Stimulated activated CD4-positive, alpha-beta T cell treated with anti-CD3 and anti-CD28 coated beads, Interleukin-4, amount 100 ng/mL, for 1 hour (primary cell): ENCODE measurements at places on chromosomes 6 and 20.

DNA sequence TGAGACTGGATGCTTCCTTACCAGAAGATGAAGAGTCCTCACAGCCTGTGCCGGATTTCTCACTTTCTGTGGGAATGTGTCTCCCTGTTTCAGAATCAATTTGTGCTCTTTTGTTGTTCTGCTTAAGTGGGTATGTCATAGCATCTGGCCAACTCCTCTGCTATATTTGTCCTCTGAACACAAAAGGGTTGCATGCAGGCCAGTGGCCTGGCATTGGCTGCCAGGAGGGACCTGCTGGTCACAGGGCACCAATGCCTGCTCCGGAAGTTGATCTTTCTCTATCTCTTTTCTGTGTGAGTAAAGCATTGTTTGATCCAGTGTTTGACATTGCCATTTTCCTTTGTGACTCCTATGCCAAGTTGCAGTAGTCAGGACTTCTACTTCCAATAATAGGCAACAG, 47.8 kb downstream of the JARID2 start:
- no peak for DNase-seq

DNA sequence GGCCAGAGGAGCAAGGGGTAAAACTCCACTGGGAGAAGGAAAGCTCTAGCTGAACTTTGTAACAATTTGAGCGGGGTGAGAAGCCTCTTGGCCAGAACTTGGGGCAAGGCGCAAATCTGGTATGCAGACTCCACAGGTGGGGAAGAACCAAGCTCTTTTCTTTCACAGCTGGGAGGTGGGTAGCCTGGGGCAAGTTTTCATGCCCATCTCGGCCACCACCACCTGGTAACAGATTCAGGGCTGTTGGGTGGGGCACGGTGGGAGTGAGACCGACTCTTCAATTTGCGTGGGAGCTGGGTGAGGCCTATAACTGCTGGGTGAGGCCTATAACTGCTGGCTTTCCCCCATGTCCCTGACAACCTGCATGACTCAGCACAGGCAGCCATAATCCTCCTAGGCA, 37.5 kb downstream of the SDHAF4 start:
- no peak for DNase-seq

DNA sequence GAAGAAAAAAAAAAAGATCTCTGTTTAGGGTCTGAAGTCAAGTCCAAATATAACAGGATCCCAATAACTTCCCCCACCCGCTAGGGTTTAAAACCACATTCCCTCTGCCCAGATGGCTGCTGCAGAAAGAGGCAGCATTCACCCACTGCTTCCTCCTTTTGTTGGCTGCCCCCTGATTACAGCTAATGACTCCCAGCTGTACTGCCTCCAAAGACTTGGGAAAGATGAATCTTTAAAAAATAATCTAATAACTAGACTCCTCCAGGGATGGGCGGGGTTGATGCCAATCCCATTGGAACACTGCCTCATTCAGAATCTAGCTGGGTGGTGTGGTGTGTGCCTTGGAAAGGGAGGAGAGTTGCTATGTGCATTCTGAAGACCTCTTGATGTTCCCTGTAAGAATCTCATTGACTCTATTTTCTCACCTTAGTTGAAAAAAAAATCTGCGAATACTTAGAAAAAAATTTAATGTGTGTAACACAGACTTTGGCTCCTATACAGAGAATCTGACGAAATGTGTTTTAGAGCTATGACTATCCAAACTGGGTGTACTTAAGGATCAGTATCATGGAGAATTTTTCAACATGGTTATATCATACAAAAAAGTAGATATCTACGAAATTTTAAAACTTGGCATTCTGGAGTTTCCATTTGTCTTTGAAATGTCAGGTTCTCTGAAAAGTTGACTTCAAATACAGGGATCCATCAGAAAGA, 174.0 kb downstream of the RNF144B start:
- no peak for DNase-seq

DNA sequence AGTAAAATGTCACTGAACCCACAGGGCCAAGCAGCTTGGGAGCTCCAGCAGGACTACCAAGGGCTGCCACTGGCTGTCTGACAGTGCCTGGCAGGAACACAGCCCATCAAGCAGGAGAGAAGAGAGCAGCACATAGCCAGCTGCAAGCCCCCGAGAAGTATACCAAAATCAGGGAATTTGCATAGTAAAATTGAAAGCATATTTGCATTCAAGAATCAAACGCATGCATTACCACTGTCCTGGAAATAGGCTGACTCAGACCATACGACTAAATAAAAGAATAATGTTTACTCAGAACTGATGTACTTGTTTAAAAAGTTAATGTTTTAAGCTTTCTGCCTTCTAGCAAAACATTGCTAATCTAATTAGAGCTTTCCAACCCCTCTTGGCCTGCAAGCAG, 298.1 kb downstream of the TFAP2B start:
- no peak for DNase-seq

DNA sequence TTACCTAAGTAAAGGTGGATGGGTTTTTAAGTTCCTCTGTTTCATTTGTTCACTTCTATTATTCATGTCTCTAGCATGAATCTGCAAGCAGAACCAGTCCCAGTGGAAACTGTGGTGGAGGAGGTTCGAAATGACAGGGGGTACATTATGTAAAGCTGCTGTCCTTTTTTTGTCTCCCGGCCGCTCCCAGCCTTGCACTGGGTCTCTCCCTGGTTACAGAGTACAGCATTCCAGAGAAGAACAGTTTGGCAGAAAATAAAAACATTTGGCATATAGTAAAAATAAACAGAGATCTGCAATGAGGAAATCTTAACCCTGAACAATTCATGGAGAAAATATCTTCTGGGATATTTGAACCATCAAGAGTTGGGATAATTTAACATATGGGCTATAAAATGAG, 34.6 kb upstream of the TAGAP start:
- DNase-seq = no peak

DNA sequence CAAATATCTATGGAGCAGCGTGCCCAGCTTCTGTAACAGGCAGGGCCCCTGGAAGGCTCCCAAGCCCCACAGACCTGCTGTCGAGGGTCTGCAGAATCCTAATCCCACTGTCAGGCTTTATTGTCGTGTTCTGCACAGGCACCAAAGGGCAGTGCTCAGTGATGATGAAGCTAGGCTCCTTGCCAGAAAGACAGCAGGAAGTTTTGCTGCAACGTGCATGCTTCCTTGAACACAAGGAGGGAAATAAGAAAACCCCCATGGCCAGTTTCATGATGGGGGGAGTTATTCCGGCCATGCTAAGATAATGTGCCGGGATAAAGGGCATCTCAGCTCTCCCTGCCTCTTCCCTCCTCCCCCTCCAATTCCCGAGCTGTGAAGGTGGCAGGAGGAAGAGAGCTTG, 109.4 kb upstream of the KCNG1 start:
- no peak for DNase-seq

GRCh38 chr6:41489120-41489851, 56.9 kb upstream of the FOXP4 start:
- no peak for DNase-seq

- no peak for DNase-seq
Measured at GRCh38 chr6:156686301-156686994, 90.7 kb upstream of the ARID1B start.

GRCh38 chr6:98695091-98695801, 139.1 kb upstream of the POU3F2 start:
- DNase-seq = no peak

GRCh38 chr20:31759836-31760518, 20.9 kb downstream of the TPX2 start:
- no peak for DNase-seq

DNA sequence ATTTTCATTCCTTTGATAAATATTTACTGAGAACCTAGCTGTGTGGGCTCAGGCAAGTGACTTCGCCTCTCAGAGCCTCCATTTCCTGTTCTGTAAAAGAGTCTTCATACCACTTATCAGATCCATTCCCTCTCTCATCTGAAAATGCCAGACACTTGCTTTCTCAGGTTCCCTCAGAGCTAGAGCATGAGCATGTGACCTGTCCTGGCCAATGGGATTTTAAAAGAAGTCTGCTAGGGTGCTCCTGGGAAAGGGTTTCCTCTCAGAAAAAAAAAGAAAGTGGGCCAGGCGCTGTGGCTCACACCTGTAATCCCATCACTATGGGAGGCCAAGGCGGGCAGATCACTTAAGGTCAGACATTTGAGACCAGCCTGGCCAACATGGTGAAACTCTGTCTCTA, 5.3 kb downstream of the KCNB1 start:
- no peak for DNase-seq

GRCh38 chr6:69917834-69918233, 51.5 kb downstream of the COL19A1 start:
- no peak for DNase-seq

DNA sequence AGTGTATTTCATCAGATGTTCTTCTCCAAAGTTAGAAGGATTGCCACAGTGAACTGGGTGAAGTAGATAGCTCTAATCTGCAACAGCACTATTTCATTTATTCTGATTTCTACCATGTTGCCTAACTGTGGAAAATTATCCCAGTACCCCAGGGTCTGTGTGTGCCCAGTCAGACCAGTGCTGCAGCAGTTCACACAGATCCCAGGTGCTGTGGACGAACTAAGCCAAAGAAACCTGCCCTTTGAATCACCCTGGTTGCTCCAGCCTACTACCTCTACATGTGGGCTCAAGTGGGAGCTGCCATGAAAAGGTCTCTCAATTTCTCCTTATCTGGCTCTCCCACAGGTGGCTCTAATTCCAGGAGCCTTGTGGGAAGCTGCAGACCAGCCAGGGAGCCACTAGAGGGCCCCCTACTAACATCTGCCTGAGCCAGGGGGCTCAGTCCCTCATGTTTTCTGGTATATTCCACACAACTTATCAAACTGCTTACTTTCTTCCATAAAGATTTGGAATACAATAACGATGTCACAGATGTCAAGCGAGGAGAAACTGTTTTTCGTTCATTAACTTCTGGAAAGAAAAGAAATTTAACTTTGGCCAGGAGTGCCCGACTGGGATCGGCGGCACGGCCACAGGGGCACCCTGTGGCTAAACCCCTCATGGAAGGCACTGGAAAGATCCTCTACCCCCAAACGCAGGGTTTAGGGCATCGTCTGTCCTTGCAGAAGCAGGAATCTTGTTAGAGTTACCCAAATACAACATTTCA, 31.6 kb upstream of the LY86 start:
- peak; percentile 30 for DNase-seq

DNA sequence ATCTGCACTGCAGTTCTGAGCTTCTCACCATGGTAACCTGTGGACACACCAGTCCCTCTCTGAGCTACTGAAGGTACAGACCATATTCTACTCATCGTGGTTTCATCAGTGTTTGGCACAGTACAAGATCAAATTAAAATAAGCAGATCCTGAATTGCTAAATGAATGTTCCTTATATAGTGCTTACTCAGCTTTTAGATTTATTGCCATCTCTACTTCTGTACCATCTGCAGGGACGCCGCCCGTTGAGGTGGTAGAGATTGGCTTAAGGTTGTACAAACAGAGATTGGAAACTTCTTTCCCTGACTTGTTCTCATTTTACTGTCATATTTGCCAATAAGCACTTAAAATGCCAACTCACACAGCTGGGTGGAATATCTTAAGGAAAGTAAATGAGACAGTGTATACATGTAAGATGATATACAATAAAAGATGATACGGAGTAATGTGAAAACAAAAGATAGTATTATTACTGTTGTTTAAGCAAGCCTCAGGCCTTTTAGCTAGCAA, 223.4 kb upstream of the FOXQ1 start:
- no peak for DNase-seq

- DNase-seq = no peak
Measured at GRCh38 chr6:6685249-6686040, 96.9 kb downstream of the LY86 start.

GRCh38 chr20:3651204-3651962, 11.8 kb downstream of the GFRA4 start:
- DNase-seq = no peak

- no peak for DNase-seq
Measured at GRCh38 chr6:45704056-45704800, 311.4 kb downstream of the CLIC5 start.

DNA sequence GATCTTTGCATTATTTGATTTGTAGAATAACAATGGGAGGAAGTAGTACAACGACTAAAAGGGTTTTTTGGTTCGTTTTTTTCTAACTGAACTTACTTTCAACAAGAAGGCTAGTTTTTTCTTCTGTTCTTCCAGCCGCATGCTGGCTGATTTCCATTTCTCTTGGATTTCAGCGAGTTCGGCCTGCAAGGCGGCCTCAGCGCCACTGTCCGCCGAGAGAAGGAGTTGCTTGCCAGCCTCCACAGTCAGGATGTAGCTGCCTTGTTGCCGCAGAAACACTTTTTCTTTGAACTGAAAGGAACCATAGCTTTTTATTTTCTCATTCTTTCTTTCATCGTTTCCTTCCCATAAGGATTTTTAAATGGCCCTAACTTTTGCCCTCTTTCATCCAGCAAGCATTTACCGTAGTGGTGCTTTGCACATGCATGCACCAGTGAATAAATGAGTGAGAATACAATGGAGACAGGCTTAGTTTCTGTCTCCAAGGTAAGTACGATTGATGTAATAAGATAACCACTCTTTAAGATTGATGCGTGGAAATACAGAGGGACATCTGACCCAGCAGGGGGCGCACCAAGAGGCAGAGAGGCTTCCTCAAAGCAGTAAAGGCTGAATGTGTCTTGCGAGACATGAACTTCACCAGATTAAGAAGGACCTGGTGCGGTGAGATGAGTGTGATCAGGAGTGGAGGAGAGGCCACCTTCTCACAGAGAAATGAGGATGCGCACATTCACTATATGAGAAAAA, 398.8 kb downstream of the ESR1 start:
- peak; percentile 57 for DNase-seq

DNA sequence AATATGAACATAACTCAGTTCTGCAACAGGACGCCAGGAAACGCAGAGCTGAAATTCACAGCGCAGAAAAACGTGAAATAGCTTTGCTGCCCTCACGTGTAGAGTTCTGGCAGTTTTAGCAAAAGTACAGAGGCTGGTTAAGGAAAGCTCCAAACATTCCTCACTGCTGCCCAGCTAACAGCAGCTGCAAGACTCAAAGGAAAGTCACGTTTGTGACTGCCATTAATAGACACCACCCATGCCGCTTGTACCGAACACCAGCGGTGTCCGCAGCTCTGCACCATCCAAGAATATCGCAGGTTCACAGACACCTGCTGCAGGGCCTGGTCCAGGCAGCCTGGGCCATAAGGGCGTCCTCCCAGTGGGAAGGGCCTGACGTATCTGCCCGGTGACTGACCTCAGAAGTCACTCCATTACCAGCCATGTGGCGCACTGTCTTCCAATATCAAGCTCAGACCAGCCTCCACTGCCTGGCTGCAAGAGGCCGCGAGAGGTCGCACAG, 61.4 kb downstream of the WDR27 start:
- DNase-seq = no peak

GRCh38 chr20:22582964-22583772, 1.2 kb downstream of the FOXA2 start:
- no peak for DNase-seq

GRCh38 chr6:126232671-126233070, 107.2 kb upstream of the CENPW start:
- no peak for DNase-seq

DNA sequence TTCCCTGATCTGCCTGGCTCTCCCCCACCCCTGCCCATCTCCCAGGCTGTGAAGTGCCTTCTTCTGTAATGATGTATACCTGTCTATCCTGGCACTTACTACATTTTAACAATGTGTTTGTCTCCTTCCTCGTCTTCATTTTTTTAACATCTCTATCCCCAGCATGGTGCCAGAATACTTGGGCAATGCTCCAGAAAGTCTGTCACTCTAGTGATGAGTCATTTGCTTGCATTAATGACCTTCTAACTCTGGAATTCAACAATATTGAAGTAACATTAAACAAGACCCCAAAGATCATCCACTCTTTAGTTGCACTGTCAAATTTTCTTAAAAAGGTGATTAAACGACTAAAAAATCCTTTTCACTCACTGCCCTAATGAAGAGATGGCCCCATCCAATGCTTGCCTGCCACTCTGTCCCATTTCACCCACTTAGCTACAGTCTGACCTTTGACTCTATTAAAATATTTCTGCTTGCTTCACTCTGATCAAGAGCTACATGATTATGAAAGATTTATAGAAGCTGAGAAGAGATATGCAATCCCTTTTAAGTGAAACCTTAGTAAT, 7.7 kb upstream of the KLHL31 start:
- no peak for DNase-seq
